Activated T-cell treated with anti-CD3 and anti-CD28 coated beads, Interleukin-2, amount 50 U/mL, for 4 hours (primary cell): ENCODE measurements at places on chromosomes 5 and 9. TPM values are rescaled to one million over a fixed set of nuclear protein-coding genes. Genes with fewer than 3 reads are reported as not detected.
A peak's percentile ranks its signal among the peaks of the same experiment; 100 is the strongest.

GRCh38 chr9:112142420-112142819 lies 32.7 kb downstream of the SUSD1 start:
- DNase-seq: no peak

DNA sequence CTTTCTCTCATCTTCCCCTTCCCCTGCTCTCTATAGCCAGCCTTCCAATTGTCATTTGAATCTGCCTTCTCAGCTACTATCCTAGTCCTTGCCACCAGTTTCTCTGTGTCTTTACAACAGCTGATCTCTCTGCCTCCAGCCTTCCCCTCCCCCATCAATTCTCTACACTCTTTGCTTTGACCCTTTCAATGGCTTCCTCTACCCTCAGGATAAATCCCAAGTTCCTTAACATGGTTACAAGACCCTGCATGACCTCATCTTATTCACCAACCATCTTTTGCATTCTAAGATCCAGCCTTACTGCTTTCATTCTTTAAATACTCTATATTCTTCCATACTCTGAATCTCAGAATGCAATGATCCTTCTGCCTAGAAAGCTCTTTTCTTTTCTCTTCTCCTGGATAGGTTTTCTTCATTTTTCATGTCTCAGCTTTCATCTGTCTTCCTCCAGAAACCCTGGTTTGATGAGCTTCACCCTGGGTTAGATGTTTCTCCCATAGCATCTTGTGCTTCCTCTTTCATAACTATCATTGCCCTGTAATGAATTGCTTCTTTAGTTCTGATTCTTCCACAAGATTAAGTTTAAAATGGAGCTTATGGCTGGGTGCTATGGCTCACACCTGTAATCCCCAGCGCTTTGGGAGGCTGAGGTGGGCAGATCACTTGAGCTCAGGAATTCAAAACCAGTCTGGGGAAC lies 58.6 kb upstream of the ZSWIM6 start:
- DNase-seq: no peak

- DNase-seq: no peak
These were observed 10.0 kb downstream of the TRIM14 start for GRCh38 chr9:98109052-98109451.

DNA sequence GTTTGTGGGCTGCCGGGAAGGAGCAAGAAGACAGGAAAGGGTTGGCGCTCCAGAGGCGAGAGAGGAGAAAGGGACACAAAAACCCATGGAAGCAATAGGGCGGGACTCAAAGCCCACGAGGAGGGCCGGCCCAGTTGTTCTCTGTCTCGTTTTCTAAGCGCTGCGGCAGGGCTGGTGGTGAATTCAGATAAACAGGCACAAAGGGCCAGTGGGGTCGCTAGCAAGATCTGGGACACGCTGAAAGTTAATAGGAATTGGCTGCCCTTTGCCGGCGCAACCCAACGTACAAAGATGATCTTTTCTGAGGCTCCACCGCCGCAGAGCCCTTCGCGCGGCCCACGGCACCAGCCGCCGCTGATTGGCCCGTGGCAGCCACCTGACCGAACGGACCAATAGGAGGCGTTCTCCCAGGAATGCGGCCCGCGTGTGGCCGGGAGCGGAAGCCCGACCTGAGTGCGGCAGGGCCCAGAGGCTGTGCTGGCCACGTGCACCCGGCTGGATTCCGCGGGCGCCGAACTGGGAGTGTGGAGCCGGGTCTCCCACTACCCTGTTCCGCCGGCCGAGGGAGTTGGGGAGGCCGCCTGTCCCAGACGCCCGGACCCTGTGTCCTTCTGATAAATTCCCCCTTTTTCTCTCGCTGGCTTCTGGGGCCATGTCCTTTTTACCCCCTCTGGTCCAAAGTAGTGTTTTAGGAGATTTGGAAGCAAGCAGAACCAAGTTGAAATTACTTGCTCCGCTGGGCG lies 16.8 kb upstream of the NSD1 start:
- peak; percentile 83 for DNase-seq

DNA sequence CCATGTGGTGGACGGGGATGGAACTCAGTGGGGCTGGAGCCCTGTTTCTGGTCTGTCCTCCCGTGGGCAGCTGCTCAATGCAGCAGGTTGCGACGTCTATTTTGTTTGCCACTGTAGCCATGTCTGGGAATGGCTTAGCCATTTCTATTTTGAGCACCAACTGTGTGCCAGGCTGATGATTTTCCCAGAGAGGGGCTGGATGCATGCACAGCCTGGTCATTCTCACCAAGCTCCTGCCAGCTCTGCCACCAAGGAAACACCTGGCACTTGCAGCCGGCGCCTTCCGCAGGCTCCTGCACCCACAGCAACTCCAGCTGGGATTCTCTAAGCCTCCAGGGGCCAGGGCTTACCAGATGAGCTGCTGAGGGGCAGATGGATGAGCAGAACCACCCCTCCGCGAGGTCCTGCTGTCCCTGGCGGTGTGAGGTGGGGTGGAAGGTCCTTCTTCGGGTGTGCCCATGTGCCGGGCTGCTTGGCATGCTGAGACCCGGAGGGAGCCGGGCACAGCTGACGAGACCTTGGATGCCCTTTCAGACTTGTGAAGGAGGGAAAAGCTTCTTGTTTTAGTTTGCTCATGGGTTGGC lies 151.2 kb downstream of the RXRA start:
- no peak for DNase-seq

DNA sequence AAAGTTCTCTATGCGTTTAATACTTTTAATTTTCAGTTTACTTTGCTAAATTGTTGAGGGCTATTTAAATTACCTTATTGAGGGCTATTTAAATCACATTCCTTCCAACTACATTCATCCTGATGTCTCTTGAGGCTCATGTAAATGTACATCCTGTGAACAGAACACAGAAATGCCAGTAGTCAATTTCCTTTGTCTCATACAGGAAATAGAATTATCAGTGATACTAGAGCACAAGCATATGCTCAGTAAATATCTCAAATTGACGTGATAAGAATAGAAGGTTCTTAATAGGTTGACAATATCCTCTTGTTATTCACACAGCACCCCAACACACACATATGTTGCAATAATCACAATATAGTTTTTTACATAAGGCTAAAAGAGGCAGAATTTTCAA lies 449.0 kb downstream of the CYLC2 start:
- DNase-seq: no peak

DNA sequence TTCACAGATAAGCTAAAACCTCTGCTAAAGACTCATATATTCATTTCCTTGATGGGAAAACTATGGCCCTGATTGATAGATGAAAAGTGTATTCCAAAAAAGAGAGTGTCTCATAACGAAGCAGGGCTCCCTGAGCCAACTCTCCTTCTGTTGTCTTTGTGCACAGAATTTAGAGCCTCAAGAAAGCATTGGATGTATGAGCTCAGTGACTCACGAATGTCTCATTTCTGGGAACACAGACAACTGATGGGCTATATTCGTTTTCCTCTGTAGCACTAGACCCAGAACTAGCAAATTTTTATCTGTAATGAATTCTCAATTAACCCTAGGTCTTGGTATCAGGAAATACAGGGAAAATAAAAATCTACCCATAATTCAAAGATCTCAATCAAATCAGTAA lies 88.4 kb downstream of the LMNB1 start:
- DNase-seq: no peak

GRCh38 chr5:39942606-39943005 lies 517.8 kb upstream of the DAB2 start:
- no peak for DNase-seq

- DNase-seq: no peak
These were observed 292.6 kb downstream of the DMAC1 start for GRCh38 chr9:7507026-7507425.

DNA sequence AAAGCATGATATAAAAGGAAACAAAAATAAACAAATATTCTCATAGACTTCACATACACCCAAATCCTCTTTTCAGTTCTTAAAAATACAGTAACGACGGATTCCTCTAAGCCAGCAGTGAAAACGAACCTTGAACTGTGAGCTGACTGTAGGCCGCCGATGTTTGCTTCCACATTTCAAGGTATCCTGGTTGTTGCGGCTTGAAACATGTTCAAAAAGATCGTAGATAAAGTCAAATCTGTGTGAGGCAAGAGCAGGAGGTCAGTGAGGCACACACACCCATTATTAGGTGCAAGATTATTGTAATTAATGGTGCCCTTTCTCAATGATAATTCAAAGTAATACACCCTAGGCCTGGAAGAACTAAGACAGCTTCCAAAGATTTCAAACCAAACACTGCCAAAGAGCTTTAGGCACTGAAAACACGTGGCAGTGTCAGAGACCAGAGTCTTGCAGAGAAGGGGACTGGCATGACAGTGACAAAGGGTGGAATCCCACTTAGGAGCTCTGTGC lies 141.2 kb upstream of the RETREG1 start:
- DNase-seq: no peak

DNA sequence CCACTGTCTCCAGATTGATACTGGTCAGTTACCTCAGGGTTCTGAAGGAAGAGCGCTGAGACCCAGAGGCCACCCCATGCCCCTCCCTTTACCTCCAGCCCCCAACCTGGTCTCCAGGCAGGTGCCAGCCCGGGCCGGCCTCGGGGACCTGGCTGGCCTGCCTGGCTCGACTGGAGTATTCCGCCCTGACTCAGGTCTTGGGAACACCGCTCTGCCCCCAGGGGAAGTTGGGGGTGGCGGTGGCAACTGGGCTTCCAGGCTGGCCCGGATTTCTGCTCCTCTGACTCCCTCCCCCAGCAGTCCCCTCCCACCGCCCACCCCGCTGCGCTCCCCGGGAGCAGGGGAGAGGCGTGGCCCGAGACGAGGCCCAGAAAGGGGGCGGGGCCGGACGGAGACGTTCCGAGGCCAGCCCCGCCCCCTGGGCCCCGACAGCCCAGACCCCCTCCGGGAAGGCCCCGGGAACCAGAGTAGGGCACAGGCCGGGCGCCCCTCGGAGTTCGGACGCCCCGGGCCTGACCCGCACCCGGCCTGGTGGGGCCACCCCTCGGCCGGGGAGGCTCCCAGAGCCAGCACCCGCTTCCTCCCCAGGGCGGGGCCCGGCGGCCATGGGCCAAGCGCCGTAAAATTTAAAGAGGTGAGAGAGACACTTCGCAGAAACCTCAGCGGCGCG lies 82.5 kb upstream of the ZBTB43 start:
- DNase-seq: peak; percentile 92

GRCh38 chr9:76438841-76439588 lies 20.0 kb upstream of the GCNT1 start:
- DNase-seq: no peak

DNA sequence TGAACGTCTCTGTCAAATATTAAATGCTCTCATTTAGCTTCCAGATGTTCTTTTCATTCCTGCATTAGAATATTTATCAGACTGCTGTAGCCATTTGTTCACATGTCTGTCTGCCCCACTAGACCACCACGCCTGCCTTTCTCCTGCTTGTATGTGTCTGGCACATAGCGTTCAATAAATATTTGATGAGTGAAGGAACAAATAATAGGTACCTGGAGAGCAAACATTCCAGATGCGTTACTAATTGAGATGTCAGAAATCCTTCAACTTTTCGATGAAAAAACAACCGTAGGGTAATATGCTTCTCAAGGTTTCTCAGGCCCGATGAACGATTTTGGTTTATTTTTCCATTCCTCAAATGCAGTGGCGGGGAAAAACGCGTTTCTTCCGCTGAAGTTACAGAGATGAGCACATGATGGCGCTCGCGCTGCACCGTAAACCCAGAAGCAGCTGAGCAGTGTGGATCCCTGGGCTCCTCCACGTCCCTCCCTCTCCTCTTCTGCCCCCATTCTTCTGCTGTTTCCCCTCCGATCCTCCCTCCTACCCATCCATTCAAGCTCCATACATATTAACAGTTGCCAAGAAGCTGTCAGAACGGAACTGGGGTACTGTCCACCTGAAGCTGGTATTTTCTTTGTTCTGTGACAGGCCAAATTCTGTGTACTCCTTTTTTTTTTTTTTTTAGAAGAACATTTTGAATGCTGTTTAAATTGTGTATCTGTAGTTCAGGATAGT lies 245.4 kb downstream of the MPDZ start:
- DNase-seq: no peak

The IGFBPL1 gene
- not detected for total RNA-seq

The PRELID2 gene
- 1.0 TPM for total RNA-seq

The EIF4E1B gene
- not detected for total RNA-seq

The C5orf52 gene
- not detected for total RNA-seq

The IL33 gene
- total RNA-seq: not detected

The GRM6 gene
- total RNA-seq: not detected

The FIBCD1 gene
- not detected for total RNA-seq

The SLC28A3 gene
- 0.11 TPM for total RNA-seq

The DPH7 gene
- 34.1 TPM for total RNA-seq
